ENCODE measurements at places on chromosomes 12 and 14. TPM values are rescaled to one million over a fixed set of nuclear protein-coding genes. Genes with fewer than 3 reads are reported as not detected.

DNA sequence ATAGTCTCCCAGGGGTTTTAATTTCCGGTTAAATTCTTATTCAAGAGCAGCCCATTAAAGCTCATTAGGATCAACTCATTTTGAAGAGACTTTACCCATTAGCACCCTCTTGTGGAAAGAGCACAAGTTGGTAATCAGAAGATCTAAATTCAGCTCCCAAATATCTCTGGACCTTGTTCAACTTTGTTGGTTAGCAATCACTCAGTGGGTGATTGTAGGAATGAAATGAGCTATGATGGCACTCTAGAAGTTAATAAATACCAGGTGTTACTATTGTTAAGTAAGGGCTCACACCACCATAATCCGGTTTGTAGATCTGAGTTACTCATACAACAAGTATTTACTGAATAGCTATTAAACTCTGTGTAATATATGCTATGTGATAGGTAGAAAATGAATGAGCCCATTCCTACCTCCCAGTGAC, 42.9 kb downstream of the TRIP11 start:
- peak; percentile 78 for DNase-seq

Gene LRRK2
- total RNA-seq: 25.2 TPM

Gene PIP4P1
- 19.5 TPM for total RNA-seq

GRCh38 chr14:103551338-103551762, 11.1 kb downstream of the BAG5 start:
- DNase-seq: no peak

DNA sequence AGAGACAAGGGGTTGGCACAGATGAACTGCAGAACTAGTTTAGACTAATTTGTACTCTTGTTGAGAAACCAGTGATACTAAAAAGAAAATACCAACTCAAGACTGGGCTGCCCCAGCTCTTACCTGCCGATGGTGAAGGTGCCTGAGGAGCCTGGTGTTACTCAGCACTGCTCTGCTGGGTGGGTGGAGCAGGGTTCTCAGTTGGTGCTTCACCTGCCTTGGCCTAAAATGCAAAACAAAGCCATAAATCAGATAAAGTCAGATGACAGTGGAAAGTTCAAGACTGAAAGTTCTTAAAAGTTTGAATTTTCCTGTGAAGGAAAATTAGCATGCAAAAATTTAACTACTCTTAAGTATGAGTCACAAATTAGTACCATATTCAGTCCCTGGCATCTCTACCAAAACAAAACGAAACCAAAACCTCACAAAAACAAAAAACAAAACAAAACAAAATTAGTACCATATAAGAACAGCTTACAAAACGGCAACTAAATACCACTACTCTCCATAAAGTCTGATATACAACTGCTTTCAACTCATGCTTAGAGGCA, 21.9 kb downstream of the YBX3 start:
- no peak for DNase-seq

DNA sequence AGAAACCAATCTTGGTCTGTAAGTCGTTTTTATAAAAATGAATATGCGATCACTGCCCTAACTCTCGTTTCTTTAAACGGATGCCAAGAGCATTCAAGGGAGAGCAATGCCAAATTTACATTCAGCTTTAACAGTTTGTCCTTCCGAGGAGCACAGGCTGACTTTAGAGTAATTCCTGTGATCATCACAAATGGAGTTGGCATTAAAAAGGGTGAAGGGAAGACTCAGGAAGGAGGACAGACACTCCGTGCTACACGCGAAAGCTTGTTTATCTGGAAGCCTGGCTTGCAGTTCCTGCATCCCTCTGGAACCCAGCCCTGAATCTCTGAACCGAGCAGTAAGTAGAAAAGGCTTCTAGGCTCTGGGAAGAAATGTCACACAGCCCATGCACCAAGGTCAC, 78.4 kb downstream of the PAPOLA start:
- no peak for DNase-seq

DNA sequence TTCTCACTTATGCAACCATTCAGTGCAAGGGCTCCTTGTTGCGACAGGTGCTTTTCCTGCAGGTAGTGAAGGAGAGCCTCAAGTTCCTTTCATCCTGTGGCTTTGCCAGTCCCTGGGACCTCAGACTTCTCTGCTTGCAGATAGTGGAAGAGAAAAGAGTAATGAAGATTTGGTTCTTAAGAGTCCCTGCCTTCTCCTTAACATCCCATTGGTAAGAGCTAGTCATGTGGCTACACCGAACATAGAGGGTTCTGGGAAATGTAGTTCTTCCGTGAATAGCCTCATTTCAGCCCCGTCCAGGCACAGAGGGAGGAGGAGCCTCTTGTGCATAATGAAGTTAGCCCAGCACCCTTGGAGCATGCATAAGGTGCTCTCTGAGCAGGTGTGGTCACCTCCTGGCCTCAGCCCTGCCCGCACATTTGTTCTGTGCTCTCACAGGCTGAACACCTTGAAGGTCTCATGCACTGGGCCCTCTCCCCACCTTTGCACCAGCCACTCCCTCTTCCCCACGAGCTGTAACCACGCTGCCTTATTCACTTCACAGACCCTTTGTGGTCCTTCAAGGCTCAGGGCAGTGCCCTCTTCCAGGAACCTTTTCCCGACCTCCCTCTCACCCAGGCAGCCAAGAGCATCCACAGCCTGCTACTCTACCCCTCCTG, 134.0 kb downstream of the BCL11B start:
- no peak for DNase-seq

Gene KRT2
- total RNA-seq: not detected

DNA sequence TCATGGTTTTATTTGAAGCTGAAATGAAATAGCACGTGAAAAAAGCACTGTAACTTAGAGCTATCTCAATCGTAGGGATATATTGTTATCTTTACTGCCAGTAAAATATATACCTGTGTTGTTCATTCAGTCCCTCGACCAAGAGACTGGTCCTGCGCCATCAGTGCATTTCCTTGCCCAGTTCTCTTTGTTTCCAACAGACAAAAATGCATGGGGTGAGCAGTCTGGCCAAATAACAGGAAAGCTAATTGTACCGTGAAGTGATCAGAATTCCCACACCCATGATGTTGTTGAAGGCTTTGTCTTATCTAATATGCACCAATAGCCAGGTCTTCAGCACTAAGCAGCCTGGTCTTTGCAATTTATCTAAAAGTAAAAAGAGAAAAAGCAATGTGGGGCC, 477.1 kb upstream of the GARIN6 start:
- DNase-seq: no peak

- peak; percentile 66 for DNase-seq
Observed at GRCh38 chr12:42741771-42742510, 152.4 kb upstream of the PRICKLE1 start.

- DNase-seq: no peak
Observed at GRCh38 chr12:50507930-50508329, 3.1 kb downstream of the DIP2B start.

DNA sequence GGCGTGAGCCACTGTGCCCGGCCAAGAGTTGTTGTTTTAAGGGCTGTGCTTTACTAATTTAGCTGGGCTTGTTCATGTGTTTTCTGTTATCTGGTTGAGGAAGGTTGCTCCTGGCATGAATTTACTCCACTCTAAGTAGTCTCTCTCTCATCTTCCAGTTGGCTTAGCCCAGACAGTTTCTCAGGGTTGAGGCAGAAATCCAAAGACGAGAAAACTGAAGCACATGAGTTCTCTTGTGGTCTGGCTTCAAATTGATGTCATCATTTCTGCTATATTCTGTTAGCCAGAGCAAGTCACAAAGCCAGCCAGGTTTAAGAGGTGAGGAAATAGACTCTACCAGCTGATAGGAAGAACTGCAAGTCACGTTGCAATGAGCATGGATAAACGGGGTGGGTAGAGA, 57.9 kb downstream of the E2F7 start:
- no peak for DNase-seq

Gene ERP29
- 35.4 TPM for total RNA-seq

Gene GRIN2B
- 0.31 TPM for total RNA-seq

Gene SLC16A7
- total RNA-seq: 26.2 TPM

GRCh38 chr12:71752891-71753290, 1.8 kb upstream of the RAB21 start:
- DNase-seq: no peak

- DNase-seq: no peak
Observed at GRCh38 chr14:70896981-70897380, 10.3 kb upstream of the PCNX1 start.

DNA sequence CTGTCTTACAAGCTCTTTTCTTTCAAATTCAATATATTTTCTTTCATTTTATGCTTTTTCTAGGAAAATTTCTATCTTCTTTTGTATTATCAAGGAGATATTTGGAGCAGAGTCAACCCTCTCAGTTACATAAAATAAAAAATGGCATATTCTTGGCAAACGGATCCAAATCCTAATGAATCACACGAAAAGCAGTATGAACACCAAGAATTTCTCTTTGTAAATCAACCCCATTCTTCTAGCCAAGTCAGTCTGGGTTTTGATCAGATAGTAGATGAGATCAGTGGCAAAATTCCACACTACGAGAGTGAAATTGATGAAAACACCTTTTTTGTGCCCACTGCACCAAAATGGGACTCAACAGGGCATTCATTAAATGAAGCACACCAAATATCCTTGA, 20.6 kb downstream of the PIK3C2G start:
- no peak for DNase-seq

GRCh38 chr12:32032205-32032810, 73.1 kb downstream of the RESF1 start:
- peak; percentile 64 for DNase-seq

Gene KRT82
- not detected for total RNA-seq

Gene PAWR
- total RNA-seq: 27.7 TPM

DNA sequence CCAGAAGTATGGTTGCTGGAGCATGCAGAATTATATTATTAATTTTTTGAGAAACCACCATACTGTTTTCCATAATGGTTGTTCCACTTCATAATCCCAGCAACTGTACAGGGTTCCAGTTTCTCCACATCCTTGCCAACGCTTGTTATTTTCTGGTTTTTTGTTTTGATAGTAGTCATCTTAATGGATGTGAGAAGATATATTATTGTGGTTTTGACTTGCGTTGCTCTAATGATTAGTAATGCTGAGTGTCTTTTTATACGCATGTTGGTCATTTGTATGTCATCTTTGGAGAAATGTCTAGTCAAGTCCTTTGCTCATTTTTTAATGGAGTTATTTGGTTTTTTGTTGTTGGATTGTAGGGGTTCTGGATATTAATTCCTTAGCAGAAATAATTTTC, 58.1 kb downstream of the DAAM1 start:
- DNase-seq: no peak

Gene KRT6A
- total RNA-seq: 299 TPM

Gene GDF3
- total RNA-seq: not detected

Gene ENO2
- 5.5 TPM for total RNA-seq

DNA sequence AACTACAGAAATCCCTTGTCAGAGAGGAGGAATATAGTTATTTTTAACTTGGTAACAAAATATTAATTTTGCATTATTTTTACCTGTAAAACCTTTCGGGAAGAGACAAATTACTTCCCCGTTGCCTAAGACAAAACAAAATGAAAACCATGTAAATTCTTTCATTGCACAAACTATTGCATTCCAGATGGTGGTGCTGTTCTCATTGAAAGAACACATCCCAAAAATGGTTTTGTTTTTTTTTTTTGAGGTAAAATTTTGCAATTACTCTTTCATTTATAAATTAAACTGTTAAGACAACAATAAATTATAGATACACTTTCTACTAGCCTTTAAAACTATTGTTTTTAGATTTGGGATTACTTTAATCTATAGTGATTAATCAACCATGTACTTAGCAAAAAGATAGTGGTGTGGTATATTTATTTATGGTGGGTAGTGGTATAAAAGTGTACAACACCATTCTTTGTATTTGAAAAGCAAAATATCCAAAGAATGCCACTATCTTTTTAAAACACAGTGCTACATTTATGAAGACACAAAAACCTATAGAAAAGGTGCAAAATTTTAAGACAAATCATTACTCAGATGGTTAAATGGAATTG, 115.5 kb downstream of the SLC38A1 start:
- DNase-seq: peak; percentile 47

DNA sequence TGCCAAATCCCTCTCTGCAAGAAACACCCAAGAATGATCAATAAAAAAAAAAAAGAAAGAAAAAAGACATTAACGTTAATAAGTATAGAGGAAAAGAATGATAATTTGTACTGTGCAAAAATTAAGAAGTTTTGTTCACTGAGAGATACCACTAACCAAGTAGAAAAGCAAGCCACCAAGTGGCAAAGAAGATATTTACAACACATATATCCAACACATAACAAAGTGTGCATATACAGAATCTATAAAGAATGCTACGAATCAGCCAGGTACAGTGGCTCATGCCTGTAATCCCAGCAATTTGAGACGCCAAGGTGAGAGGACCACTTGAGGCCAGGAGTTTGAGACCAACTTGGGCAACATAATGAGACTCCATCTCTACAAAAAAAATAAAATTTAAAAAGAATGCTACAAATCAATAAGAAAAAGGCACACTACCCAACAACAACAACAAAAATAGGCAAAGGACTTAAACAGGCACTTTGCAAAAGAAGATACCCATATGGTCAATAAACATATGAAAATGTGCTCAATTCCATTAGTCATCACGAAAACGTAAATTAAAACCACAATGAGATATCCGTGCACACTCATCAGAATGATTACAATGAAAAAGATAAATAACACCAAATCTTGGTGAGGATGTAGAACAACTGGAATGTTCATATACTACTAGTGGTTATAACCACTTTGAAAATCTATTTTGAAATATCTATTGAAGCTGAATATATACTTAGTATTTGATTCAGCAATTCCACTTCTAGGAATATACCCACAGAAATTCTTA, 19.8 kb downstream of the GALNT4 start:
- DNase-seq: no peak

DNA sequence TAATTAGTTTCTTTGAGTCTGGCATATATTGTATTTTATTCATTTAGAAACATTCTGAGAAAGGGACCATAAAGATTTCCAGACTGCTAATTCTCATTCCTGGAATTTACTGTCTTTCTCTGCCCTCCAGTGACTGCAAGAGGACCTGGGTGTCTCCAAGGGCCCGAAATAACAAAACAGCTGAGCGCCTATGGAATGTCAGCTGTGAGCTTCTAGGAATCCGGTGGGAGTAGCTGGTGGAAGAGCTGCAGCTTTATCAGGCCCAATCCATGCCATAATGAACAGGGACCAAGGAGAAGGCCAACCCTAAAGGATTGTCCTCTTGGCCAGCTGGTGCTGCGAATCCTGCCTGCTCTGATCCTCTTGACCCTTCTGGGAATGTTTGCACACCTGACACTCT, 31.9 kb downstream of the RDH12 start:
- peak; percentile 82 for DNase-seq

DNA sequence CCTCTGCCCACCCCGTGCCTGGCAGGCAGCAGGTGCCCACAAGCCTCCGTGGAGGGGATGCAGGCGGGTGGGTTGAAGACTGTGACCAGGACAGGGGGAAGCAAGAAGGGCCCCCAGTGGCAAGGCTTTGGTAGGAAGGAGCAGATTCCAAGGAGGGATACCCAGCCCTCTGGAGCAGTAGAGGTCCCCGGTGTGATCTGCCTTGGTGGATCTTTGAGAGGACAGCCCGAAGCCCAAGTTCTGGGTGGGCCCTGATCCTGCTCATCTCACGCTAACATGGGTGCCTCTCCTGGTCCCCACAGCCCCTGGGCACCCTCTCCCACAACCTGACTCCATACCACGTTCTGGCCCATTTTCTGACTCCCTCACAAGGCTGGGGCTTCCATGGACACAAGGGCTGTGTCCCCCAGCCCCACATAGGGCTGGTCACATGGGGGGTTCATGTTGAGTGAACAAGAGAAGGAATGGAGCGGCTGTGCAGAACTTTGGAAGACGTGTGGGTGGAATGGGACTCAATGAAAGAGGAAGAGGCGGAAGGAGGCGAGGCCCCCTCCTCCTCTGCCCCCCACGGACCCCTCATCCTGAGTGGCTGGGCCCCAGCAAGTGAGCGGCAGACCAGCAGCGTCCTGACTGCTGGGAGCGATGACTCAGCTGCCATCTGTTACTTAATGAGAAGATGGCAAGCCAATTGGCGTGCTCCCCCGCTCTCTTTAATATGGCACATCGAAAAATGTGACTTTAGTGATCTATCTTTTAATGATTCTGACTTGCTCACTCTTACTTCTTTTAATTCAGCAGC, 77.0 kb upstream of the BCL11B start:
- peak; percentile 12 for DNase-seq

All from tongue (tissue), 3 donors.